MCF 10A (cell line): ENCODE measurements at places on chromosomes 6 and 20. TPM values are rescaled to one million over a fixed set of nuclear protein-coding genes. Genes with fewer than 3 reads are reported as not detected.

- H3K4me3 ChIP-seq = no peak overlapping the region
- H3K36me3 ChIP-seq = peaks cover 7% of the 10 kb centered on the region
- no peak for DNase-seq
- H3K27ac ChIP-seq = no peak overlapping the region
- H3K4me1 ChIP-seq = no peaks in the 10 kb centered on the region
- no peaks in the 10 kb centered on the region for H3K27me3 ChIP-seq
Measured at GRCh38 chr20:18747090-18747489, 66.5 kb upstream of the SCP2D1 start.

- peak overlapping the region; percentile 54 for H3K27ac ChIP-seq
- H3K36me3 ChIP-seq = no peaks in the 10 kb centered on the region
- peaks cover 16% of the 10 kb centered on the region for H3K4me1 ChIP-seq
- no peak overlapping the region for H3K4me3 ChIP-seq
Measured at GRCh38 chr20:20731000-20731944, 18.8 kb upstream of the RALGAPA2 start.

DNA sequence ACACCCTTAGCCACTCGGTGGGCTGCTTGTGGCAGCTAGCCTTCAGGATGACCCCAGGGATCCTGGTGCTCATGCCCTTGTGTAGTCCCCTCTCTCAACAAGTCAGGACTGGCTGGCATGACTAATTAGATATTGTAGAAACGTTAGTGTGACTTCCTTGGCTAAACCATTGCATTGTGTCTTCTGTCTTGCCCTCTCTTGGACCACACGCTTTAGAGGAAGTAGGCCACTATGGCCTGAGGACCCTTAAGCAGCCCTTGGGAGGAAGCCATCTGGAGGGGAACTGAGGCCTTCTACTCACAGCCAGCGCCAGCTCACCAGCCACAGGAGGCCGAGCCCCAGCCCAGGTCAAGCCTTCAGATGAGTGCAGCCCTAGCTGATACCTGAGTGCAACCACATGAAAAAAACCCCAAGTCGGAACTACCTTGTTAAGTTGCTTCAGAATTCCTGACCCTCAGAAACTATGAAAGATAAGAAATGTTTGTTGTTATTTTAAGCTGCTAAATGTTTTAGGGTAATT, 10.1 kb downstream of the ANGPT4 start:
- DNase-seq = no peak
- H3K4me1 ChIP-seq = no peaks in the 10 kb centered on the region
- no peak overlapping the region for H3K4me3 ChIP-seq
- no peak overlapping the region for H3K27ac ChIP-seq
- H3K36me3 ChIP-seq = no peaks in the 10 kb centered on the region

DNA sequence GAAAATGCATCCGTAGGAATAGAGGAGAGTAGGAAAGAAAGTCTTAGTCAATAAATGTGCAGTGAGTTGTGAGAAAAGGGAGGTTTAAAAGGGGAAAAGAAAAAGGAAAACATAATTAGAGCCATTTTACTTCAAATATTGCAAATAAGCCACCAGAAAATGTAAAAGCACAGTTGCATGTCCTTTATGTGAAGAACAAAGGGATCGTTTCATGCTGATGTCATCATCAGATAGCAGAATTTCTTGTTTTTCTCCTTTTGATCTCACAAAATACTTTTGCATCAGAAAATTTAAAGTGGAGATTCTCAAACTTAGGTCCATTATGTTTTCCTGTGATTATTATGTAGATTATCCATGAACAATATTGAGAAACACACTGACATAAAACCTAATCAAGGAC, 166.7 kb downstream of the HAO1 start:
- no peaks in the 10 kb centered on the region for H3K27me3 ChIP-seq
- no peak overlapping the region for H3K27ac ChIP-seq
- no peaks in the 10 kb centered on the region for H3K36me3 ChIP-seq
- no peak overlapping the region for H3K4me3 ChIP-seq
- DNase-seq = no peak
- peaks cover 28% of the 10 kb centered on the region for H3K4me1 ChIP-seq

DNA sequence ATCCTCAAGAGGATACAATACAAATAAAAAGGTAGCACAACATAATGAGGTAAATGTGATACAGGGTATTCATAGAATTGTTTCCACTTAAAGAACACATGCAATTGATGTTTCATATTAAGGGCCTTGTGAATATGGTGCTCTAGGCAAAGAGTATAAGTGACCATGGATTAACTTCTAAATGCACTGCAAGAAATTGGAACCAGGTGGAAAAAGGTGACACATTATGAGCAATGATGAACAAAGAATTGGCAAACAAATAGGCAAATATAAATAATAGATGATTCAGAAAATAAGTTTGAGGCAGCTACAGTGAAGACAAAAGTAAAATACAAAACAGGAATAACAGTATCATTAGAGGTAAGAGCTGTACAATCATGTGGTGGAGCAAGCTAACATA, 192.0 kb downstream of the GRIK2 start:
- no peak overlapping the region for H3K4me3 ChIP-seq
- H3K27me3 ChIP-seq = no peaks in the 10 kb centered on the region
- H3K36me3 ChIP-seq = no peaks in the 10 kb centered on the region
- no peak overlapping the region for H3K27ac ChIP-seq
- no peak for DNase-seq

- H3K27ac ChIP-seq = no peak overlapping the region
- DNase-seq = peak; percentile 54
- peaks cover 64% of the 10 kb centered on the region for H3K27me3 ChIP-seq
- H3K4me3 ChIP-seq = no peak overlapping the region
Measured at GRCh38 chr6:83536034-83536646, 23.8 kb downstream of the PRSS35 start.

DNA sequence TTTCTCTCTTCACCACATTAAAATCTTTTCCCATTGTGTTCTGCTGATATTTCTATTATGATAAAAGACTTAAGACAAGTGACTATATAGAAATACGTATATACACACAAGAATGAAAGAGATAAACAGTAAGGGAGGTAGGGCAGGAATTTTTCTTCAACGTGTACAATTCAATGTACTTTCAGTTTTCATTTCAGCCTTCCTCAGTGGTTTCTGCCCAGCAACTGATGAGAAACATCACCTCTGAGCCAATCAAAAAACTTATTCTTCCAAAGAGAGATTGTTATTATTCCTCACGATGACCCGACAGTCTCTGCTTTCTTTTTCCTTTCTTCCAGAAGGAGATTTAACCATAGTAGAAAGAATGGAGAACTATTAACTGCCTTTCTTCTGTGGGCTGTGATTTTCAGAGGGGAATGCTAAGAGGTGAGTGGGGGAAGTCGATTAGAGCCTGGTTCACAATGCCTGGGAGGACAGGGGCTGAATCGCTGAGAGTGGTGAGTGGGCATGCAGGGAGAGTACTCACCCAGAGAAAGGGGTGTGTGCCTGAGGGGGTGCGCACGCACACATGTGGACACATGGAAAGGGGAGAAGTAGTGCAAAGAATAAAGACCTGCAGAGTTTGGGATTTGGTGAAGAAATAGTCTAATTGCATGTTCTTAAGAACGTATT, at the start of gene BTN3A1:
BTN3A1 (plus strand) TSS at position 289 of the 672 bp plus-strand sequence. CDS start 3,289 bp downstream, outside the sequence.
- H3K27ac ChIP-seq = peak within 1 kb of the TSS; percentile 86
- H3K4me1 ChIP-seq = peaks cover 11% of the 10 kb centered on the region
- H3K27me3 ChIP-seq = no peaks in the 10 kb centered on the region

DNA sequence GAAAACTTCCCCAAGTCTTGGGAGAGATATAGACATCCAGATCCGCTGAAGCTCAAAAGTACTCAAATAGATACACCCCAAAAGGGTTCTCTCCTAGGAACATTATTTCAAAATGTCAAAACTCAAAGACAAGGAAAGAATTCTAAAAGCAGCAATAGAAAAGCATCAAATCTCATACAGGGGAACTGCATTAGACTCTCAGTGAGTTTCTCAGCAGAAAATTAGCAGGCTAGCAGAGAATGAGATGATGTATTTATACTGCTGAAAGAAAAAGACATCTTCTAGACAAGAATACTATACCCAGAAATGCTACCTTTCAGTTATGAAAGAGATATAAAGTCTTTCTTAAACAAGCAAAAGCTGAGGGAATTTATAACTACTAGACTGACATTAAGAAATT, 75.5 kb upstream of the RIMS1 start:
- no peaks in the 10 kb centered on the region for H3K4me1 ChIP-seq
- no peaks in the 10 kb centered on the region for H3K36me3 ChIP-seq
- H3K27me3 ChIP-seq = no peaks in the 10 kb centered on the region
- H3K4me3 ChIP-seq = no peak overlapping the region

- H3K27me3 ChIP-seq = no peaks in the 10 kb centered on the region
- H3K4me1 ChIP-seq = peaks cover 12% of the 10 kb centered on the region
- H3K27ac ChIP-seq = peak overlapping the region; percentile 63
Measured at GRCh38 chr20:38537176-38537575, 43.8 kb upstream of the ADIG start.

DNA sequence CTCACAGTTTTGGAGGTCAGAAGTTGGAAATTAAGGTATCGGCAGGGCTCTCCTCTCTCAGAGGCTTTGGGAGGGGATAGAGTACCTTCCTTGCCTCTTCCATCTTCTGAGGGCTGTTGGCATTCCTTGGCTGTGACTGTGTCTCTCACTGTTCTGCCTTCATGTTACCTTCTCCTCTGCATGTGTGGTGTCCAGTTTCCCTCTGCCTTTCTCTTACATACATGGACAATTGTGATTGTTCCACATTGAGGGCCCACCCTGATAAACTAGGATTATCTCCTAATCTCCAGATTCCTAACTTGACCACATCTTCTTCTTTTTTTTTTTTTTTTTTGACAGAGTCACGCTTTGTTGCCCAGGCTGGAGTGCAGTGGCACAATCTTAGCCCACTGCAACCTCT, 72.1 kb upstream of the SPACA1 start:
- no peak for DNase-seq
- H3K27me3 ChIP-seq = peaks cover 39% of the 10 kb centered on the region
- no peaks in the 10 kb centered on the region for H3K36me3 ChIP-seq
- H3K27ac ChIP-seq = no peak overlapping the region
- no peaks in the 10 kb centered on the region for H3K4me1 ChIP-seq

DNA sequence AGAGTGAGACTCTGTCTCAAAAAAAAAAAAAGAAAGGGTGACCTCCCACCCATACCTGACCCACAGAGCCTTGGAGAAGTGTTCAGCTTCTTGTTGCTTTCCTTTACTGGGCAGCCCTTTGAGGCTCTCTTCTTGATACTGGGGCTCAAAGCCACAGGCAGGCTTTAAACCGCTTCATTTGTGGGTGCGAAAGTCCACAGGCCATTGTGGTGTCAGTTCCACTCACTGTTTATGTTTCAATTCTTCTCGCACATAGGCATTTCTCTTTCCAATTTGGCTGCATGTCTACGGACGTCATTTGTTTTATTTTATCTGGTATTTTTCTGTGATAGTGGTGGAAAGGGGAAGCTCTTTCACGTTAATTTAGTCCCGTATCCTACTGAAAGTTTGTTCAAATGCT, 34.6 kb downstream of the PPARD start:
- no peaks in the 10 kb centered on the region for H3K27me3 ChIP-seq
- H3K36me3 ChIP-seq = peaks cover 7% of the 10 kb centered on the region
- H3K4me3 ChIP-seq = no peak overlapping the region
- no peak for DNase-seq
- H3K4me1 ChIP-seq = peaks cover 4% of the 10 kb centered on the region

GRCh38 chr6:29005183-29005885, at the start of gene ZNF311:
Gene ZNF311, minus strand, starts transcription at chr6:29005315. Its CDS starts 1,361 bp downstream, at chr6:29003954.
- peaks cover 13% of the 10 kb centered on the region for H3K36me3 ChIP-seq
- peaks cover 18% of the 10 kb centered on the region for H3K4me1 ChIP-seq
- DNase-seq = peak; percentile 79
- peak within 1 kb of the TSS; percentile 91 for H3K4me3 ChIP-seq
- H3K27me3 ChIP-seq = no peaks in the 10 kb centered on the region

- DNase-seq = no peak
- H3K4me1 ChIP-seq = peaks cover 5% of the 10 kb centered on the region
- H3K4me3 ChIP-seq = no peak overlapping the region
- no peaks in the 10 kb centered on the region for H3K36me3 ChIP-seq
Measured at GRCh38 chr6:395432-396125, 4.0 kb downstream of the IRF4 start.

- H3K27ac ChIP-seq = no peak overlapping the region
- H3K36me3 ChIP-seq = no peaks in the 10 kb centered on the region
- no peak for DNase-seq
- H3K4me3 ChIP-seq = no peak overlapping the region
- H3K27me3 ChIP-seq = no peaks in the 10 kb centered on the region
Measured at GRCh38 chr6:78502386-78502887, 364.9 kb upstream of the IRAK1BP1 start.

- H3K4me1 ChIP-seq = no peaks in the 10 kb centered on the region
- H3K27me3 ChIP-seq = no peaks in the 10 kb centered on the region
- DNase-seq = no peak
Measured at GRCh38 chr6:81988871-81989270, 236.4 kb upstream of the TENT5A start.

DNA sequence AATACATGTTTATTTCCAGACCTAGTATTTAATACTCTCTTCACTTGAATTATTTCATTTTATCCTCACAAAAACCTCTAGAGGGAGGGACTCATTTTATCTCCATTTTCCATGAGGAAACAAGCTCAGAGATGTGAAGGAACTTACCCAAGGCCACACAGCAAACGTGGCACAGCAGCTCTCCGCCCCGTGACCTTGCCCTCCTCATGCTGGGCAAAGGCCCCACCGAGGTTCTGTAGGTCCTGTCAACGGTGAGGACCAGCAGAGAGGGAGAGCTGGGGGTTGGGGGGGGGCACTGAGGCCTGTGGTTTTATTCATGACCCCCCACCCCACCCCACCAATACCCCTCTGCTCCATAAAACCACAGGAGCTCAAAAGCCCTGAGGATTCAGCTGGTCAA, 40.9 kb upstream of the TLDC2 start:
- H3K4me3 ChIP-seq = peak overlapping the region; percentile 65
- no peak for DNase-seq
- no peaks in the 10 kb centered on the region for H3K27me3 ChIP-seq
- peaks cover 30% of the 10 kb centered on the region for H3K36me3 ChIP-seq
- H3K27ac ChIP-seq = peak overlapping the region; percentile 81

GRCh38 chr20:56582542-56582941, 46.6 kb upstream of the TFAP2C start:
- DNase-seq = no peak
- no peaks in the 10 kb centered on the region for H3K4me1 ChIP-seq
- H3K36me3 ChIP-seq = no peaks in the 10 kb centered on the region

GRCh38 chr6:19736066-19736465, 101.1 kb upstream of the ID4 start:
- H3K27me3 ChIP-seq = no peaks in the 10 kb centered on the region
- H3K4me3 ChIP-seq = no peak overlapping the region
- no peak for DNase-seq

DNA sequence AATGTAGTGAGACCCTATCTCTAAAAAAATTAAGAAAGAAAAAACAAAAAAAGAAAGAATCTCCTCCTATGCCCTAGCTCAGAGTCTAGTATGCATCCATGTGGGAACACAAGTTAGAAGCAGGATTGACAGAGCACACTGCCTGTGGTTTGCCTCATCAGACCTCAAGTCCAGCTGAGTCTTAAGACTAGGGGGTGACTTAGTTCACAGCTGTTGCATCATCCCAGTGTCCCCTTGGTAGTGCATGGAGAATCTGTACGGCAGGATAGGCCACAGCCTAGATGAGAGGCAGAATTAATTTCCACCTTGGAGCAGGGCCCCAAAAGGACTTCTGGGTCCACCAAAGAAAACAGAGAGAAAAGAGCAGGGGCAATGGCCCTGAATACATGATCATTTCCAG, 13.7 kb downstream of the PNPLA1 start:
- H3K4me3 ChIP-seq = no peak overlapping the region
- H3K4me1 ChIP-seq = peaks cover 5% of the 10 kb centered on the region

The IYD gene
- not detected in 2 replicates for total RNA-seq

The TMC2 gene
- total RNA-seq = not detected in 2 replicates

The DSP gene
- total RNA-seq = 163 and 227 TPM in 2 replicates

The NKX2-4 gene
- not detected in 2 replicates for total RNA-seq

The ABCF1 gene
- total RNA-seq = 58.0 and 63.9 TPM in 2 replicates

The RNF146 gene
- total RNA-seq = 42.0 and 42.4 TPM in 2 replicates

The ZNF391 gene
- 6.2 and 8.3 TPM in 2 replicates for total RNA-seq

The RNF217 gene
- total RNA-seq = 22.8 and 24.8 TPM in 2 replicates
